ENCODE measurements at places on chromosomes 3 and 15. TPM values are rescaled to one million over a fixed set of nuclear protein-coding genes. Genes with fewer than 3 reads are reported as not detected.
A peak's percentile ranks its signal among the peaks of the same experiment; 100 is the strongest.

The B3GNT5 gene
- 29.4 TPM for total RNA-seq

DNA sequence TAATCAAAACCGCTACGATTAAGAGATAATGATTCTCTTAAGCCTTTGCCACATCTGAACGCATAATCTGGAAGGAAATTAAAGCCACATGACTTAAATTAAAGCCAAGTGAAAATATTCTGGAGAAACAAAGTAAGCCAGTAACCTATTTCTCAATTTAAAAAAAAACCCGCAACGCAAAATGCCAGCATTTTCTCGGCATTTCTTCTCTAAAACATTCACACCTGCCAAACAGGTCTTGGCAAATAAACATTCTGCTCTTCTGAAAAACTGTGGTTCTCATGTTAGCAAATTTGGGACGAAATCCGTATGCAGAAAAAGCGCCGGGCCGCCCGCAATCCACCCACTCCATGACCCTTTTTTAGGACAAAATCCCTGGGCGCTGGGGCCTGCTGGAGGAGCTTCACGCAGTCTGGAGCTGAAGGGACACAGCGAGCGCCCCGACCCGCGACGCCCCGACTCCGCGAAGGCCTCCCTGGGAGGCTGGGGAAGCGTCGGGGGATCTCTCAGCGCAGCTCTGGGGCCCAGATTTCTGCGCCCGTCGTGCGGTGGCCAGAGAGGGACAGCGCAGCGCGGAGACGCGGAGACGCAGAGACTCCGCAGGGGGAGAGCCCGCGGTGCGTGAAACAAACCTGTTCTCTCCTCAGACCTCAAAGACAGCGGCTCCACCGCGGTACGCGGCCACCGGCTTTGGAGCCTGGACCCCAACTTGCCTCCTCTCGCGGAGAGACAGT is 471 bp downstream of the NKIRAS1 start:
- no peak for DNase-seq

The SERPINI2 gene
- not detected for total RNA-seq

- DNase-seq, result no peak
Observed at GRCh38 chr15:29424118-29424517, 154.5 kb upstream of the NSMCE3 start.

The RAB6B gene
- total RNA-seq, result 6.7 TPM

DNA sequence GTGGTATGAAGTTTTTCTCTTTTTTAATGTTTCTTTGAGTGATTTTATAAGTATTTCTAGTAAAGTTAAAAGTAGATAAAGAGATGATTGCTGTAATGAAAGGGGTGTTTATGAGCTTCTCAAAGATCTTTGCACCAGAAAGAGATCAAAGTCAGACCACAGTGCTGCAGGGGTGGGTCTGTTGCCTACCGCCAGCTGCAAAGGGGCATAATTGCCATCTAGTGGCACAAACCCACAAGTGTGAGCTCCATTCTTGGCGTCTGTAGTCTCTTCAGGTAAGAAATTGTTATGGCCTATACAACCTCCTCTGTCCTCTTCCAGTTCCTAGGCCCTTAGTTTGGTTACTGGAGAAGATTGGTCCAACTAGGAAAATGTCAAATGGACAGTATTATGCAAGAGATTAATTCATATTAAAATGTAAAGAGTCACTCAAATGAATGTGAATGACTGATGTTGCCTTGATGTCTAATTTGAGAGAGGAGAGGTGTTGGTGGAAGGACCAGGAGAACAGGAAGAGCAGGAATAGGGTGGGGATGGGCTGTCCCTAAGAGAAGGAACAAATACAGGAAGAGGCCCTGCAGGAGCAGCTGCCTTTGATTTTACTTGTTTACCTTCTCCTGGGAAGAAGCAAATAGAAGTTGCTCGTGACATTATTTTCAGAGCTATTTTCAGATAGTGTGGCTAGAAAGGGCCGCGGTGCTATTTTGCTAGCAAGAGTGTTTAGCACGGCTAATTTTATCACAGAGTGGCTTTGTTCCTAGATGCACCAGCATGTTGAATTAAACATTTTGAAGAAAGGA is 53.0 kb upstream of the GSK3B start:
- peak; percentile 25 for DNase-seq

- no peak for DNase-seq
Observed at GRCh38 chr3:21055015-21055414, 696.0 kb downstream of the ZNF385D start.

DNA sequence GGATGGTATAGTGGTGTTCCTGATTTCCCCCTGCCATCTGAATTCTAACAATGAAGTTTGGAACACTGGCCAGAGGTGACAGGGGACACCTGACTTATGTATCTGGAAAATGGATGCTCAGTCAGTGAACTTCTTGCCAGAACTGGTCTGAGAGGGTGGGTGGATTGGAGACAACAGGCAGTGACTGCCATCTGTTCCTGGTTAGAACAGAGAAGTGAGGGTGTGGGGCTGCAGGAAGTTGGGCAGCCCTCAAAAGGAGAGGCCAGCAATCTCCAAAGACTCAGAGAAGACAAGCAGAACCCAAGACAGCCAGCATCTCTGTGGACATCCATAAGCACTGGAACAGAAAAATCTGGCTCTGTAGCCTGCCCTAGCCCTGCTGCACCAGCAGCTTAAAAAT is 50.5 kb downstream of the ANP32A start:
- no peak for DNase-seq

The GUCA1C gene
- not detected for total RNA-seq

The SLC28A1 gene
- not detected for total RNA-seq

The RTP4 gene
- 0.22 TPM for total RNA-seq

GRCh38 chr3:183249006-183249718 is 3.9 kb upstream of the B3GNT5 start:
- DNase-seq, result no peak

The SPTBN5 gene
- total RNA-seq, result 19.0 TPM

- DNase-seq, result no peak
Observed at GRCh38 chr3:53812434-53812833, 33.8 kb downstream of the CHDH start.

DNA sequence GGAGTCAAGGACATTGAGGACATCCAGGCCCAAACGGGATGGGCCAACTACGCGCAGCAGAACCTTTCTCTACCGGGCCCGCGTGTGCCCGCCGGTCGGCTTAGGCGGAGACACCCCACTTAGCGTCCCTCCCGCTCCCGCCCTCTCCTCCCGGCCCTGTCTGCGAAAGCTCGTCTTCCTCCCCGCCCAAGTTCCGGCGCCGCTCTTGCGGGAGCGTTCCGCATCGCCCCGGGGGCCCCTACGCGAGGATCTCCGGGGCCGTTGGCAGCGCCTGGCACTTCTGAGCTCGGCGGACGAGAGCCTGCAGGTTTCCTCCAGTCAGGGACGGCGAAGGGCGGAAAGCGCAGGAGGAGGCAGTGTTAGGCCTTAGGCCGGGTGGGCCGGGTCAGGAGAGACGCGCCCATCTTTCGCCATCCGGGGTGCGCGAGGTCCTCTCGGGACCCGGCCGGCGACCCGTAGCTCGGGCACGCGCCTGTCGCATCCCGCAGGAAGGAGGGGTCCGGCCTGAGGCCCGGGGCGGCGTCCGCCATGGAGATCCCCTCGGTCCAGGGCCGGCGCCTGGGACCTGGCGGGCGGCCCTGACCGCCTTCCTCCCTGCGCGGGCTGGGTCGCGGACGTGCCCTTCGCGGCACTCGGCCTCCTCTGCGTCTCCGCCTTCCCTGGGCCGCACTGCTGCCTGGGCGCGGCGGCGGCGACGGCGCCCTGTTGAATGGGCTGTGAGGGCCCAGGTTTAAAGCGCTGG is at the start of gene FEM1B:
Gene FEM1B, plus strand, starts transcription at position 143 of the 742 bp plus-strand sequence. CDS start 673 bp downstream, outside the sequence.
- peak; percentile 92 for DNase-seq

DNA sequence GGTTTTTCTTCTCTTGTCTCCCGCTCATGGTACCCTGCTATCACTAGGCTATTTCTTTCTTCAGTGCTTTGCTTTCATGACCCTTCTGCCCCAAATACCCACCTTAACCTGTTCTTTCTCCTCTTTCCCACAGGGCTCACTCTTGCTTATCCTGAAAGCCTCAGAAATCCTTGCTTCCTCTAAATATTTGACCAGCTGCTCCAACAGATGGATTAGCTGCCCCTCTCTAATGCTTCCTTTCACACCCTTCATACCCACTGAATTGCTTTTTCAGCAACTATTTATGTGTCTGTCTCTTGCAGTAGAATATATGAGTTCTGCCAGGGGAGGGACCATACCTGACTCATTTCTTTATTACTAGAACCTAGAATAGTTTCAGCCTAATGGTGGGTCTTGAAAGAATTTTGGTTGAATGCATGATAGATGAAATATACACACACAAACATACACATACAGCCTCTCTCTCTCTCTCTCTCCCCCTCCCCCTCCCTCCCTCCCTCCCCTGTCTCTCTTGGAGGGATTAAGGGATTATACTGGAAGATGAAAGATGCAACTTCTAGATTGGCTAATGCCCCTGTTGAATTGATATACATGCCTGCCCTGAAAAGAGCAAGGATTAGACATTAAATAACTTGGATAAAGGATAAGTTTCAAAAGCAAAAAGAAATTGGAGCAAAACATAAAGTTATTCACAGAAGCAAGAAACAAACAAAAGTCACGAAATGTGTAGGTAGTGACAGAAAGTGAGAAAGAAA is 95.0 kb upstream of the GADL1 start:
- DNase-seq, result no peak

GRCh38 chr15:85619992-85620689 is 174.6 kb downstream of the KLHL25 start:
- peak; percentile 22 for DNase-seq

The LRRIQ4 gene
- not detected for total RNA-seq

The GOLGA8F gene
- total RNA-seq, result not detected

The CAMK2N2 gene
- not detected for total RNA-seq

The CD200 gene
- total RNA-seq, result 8.2 TPM

GRCh38 chr3:9185046-9185445 is 64.4 kb downstream of the SRGAP3 start:
- DNase-seq, result no peak

The MINAR1 gene
- 0.93 TPM for total RNA-seq

The RBP2 gene
- total RNA-seq, result not detected

- no peak for DNase-seq
Observed at GRCh38 chr15:92817339-92817886, 82.7 kb upstream of the CHD2 start.

The CLSTN2 gene
- not detected for total RNA-seq

The GPR176 gene
- total RNA-seq, result 39.8 TPM
